Cerebellar cortex (tissue), 1 donor: ENCODE measurements at places on chromosomes 5 and 9.

DNA sequence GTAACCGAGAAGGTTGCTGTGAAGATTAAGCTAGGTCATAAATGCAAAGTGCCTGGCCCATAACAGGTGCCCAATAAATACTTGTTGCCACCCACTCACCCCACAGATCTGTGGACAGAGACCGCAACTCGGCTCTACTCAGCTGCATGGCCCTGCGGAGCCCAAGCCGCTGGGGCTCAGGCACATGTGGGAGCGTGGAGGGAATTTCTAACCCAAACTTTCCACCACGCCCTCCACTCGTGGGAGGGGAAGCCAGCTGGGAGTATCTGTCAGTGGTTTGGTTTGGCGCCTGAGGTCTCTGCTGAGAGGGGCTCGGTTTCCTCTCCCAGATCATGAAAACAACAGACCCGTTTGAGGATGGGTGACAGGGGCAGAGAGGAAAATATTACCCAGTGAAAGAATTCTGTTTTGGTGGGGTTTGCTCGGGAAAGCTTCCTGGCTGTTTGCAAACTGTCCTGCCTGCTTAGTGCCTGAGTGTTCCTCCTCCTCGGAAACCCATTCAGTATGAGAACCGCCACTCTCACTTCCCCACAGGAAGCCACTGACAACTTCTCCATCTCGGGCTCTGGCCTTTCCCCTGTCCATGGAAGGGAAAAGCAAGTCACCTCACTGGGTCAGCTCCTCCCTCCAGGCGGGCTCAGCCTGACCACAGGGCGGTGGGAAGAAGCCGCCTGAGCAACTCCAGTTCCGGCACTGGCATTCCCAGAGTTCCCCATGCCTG is 60.1 kb downstream of the RGS3 start:
- no peak for DNase-seq

GRCh38 chr5:90134892-90135291 is 274.7 kb downstream of the CETN3 start:
- no peak for DNase-seq

- no peak for DNase-seq
Observed at GRCh38 chr5:6961837-6962635, 248.8 kb downstream of the TENT4A start.

DNA sequence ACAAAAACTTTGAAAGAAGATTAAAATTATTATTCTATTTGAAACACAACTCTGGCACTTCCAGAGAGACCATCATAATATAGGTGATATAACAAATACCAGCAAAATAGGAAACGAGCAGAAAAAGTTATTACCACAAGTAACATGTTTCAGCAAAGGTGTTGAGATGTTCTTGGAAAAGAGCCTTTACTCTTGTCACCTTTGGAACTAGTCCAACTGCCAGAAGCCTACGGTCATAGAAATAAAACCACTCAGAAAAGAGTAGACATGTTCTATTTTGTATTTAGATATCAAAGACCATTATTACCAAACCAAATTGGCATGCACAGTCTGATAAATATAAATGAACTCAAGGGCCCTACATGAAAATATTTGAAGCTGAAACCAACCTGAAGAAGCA is 145.0 kb upstream of the DMAC1 start:
- peak; percentile 44 for DNase-seq

DNA sequence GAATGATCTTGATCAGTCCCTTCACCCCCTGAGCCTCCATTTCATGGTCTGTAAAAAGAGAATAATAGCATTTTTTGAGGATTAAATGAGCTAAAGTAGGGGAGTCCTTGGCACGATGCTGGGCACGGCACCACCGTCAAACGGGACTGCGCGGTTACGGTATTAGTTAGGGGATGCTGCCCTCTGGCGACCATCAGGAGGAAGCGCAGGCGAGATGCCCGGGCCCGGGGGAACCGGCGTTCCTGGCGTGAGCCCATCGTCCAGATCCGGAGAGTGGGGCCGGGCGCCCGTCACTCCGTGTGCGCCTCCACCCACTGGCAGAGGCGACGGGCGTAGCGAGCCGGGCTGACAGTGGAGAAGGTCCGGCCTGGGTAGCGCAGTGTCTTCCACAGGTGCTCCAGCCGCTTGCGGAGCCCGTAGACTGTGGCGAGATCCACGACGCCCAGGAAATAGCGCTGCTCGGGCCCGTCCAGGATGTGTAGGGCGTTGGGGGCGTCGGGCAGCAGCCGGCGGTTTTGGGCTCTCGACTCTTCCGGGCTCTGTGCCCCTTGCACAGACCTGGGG is 4.8 kb upstream of the ST6GALNAC4 start:
- DNase-seq, result peak; percentile 64

- peak; percentile 53 for DNase-seq
Observed at GRCh38 chr9:126527109-126527825, 86.5 kb upstream of the LMX1B start.

GRCh38 chr5:170439223-170439943 is 50.2 kb upstream of the KCNMB1 start:
- no peak for DNase-seq

DNA sequence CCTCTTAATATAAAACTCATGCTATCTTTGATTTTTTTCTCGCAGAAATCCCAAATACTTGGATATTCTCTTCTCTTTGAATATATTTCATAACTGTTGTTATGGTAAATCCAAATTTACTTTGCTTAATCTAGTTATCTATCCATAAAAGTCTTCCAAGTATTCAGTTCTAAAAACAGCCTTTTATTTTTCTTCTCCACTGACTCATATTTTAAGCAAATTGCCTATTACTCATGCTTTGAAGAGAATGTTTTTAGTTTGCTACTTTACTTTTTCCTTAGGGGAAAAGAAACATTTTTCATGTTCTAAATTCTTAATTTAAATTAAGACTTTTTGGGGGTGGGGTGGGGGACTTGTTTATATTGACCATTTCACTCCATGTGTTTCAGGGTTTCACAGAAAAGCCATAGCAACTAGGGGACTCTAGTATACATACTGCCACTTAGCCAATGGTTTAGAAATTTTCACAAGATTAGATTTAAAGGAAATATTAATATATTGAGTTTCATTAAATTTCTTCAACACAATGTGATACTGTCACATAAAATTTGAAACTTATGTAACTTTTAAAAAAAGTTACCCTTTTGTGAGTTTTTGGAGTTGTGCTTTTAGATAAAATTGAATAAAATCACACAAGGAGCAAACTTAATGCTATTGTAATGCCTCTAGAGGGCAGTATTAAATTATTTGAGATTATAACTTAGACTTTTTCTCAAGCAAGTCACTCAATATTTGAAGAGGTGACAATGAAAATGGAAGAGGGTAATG is 545.8 kb upstream of the ARRDC3 start:
- DNase-seq, result peak; percentile 31

DNA sequence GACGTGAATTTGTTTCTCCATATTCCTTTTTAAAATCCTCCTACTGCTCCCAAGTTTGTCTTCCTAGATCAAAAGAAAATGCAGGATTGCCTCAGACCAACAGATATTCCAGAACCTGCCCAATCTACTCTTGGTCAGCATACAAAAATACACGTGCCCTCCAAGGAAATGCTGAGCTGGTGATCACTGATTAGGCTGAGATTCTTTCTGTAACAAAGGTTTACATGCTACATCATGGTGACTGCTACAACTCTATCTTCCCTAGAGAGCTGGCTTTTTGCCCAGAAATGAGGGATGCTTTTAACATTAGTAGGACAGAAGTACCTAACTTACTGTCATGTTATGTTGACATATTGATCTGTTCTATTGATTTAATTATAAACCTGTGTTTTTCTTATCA is 35.5 kb downstream of the OR2Y1 start:
- DNase-seq, result no peak

DNA sequence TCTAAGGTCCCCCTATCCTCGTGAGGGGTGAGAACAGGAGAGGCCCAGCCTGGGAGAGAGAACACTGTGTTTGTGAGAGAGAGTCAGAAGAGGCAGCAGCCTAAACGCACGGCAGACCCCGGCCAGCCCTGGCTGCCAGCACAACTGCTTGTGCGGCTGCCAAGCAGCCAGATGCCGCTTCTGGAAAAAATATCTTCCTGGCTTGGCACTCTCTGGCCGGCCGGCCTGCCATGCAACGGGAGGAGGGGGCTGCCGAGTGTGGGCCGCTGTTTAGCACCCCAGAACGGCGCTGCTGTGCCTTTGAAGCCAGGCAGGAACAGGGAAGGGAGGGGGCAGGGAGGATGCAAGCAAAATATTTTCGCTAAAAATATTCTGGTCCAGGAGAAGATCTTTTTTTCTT is 105.0 kb downstream of the FGF18 start:
- no peak for DNase-seq
